Naive thymus-derived CD4-positive, alpha-beta T cell (primary cell): ENCODE measurements at places on chromosomes 5 and 9.

DNA sequence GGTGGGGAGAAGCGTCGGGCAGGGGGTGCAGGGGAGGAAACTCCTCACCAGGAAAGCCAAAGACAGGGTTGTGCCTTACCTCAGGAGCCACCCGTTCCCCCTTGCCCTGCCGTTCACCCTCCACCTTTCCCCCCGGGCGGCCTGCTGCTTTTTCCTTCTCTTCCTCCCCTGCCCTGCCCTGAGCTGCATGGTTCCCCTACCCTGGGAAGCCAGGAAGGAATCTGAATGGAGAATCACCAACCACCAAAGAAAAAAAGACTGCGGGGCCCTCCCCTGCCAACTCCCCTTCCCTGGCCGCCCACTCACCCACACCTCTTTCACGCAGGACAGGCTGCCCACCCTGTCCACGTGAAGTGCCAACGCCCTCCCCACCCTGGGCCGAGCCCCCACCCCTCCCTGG is 820 bp upstream of the NFX1 start:
- peak; percentile 20 for DNase-seq

- DNase-seq, result no peak
Measured at GRCh38 chr5:148623101-148623500, 31.2 kb downstream of the HTR4 start.

DNA sequence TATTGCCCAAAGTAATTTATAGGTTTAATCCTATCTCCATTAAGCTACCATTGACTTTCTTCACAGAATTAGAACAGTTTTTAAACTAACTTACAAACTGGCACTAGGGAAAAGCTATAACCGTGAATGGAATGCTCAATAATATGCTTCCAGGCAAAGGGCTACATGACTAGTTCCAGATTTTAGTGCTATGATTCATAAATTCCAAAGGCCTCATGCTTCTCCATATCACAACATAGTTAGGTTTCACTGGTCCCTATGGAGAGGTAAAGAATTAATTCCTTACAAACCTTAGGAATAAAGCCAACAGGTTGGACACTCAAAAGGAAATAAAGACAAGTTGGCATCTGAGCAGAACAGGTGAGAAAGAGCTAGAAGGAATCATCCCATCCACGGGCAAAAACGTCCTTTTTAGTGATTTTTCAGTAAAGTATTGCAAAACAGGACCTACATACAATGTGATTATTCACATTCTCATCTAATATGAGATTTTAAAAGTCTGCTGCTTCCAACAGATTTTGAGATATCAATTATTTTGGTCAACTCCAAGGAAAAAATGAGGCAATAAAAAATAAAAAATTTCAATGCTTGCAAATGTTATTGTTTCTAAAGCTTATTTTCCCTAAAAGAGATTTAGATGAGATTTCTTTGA is 97.0 kb upstream of the TARS1 start:
- DNase-seq, result no peak

DNA sequence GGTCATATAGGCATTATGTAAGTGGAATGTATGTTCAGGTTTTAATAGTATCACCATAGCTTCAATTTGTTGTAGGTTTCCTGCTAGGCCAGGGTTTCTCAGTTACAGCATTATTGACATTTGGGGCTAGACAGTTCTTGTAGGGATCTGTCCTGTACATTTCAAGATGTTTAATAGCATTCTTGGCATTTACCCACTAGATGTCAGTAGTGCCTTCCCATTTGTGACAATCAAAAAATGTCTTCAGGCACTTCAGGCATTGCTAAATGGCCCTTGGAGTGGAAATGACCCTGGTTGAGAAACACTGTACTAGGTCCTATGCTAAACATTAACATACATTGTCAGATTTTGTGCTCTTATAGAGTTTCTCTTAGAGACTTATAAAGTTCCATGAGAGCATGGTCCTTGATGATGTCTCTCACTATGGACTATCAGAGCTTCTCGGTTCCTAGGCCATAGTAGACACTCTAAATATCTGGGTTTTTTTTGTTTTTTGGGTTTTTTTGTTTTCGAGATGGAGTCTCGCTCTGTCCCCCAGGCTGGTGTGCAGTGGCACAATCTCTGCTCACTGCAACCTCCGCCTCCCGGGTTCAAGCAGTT is 1.4 kb downstream of the KIF20A start:
- DNase-seq, result peak; percentile 25

GRCh38 chr5:112684737-112685136 is 52.9 kb upstream of the APC start:
- no peak for DNase-seq

DNA sequence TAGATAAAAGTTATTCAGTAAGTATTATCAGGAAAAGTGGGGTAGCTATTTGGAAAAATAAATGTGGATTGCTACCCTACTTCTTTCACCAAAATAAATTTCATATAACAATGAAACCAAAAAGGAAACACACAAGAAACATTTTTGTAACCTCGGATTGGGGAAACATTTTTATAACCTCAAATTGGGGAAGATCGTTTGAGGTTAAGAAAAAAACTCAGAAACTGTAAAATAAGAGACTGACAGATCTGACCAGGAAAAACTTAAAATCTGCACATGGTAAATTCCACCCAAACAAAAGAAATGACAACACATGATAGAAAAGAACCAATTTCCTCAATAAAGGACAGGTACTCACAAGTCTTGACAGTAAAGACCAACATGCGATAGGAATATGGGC is 13.5 kb downstream of the EFCAB9 start:
- no peak for DNase-seq
